ENCODE measurements at places on chromosomes 11 and 22.

DNA sequence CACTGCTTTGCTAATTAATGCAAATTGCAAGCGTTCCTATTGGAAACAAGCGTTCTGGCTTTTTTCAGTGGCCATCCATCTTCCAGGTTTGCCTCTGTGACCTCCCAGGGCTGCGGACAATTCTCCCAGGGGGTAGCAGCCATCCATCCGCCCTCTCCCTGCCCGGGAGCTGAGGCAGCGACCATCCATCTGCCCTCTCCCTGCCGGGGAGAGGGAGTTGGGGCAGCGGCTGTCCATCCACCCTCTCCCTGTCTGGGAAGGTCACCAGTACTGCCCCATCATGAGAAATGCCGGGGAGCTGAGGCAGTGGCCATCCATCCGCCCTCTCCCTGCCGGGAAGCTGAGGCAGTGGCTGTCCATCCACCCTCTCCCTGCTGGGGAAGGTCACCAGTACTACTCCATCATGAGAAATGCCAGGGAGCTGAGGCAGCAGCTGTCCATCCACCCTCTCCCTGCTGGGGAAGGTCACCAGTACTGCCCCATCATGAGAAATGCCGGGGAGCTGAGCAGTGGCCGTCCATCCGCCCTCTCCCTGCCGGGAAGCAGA, 394.7 kb downstream of the BRD1 start:
- DNase-seq: no peak

DNA sequence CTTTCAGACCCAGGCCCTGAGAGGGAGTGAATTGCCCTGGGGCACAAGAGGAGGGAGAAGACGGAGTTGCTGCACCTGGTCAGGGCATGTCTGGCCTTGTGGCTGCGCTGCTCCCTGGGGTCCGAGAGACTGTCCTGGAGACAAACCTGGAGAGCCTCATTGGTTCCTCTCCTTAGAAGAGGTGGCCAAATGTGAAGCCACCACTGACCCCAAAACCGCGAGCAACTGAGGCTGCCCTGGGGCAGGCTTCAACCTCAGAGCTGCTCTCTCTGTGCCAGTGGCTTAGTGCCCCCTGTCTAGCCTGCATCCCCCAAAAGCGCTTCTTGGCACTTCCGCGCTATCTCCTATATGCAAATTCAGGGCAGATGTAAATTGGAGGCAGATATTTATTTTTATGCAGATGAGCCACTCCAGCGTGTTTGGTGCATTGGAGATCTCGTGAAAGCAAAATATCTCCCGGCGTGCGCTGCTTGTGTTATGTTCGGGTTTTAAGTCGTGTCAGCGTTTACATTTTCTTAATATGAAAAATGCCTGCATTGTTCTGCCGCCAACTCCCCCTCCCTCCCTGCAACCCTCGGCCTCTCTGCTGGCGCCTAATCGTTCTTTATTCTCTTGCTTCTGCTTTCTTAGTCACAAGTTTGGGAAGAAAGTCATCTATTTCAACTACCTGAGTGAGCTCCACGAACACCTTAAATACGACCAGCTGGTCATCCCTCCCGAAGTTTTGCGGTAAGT, 69.5 kb downstream of the ARHGAP8 start:
- no peak for DNase-seq

GRCh38 chr22:50720301-50721256, 17.4 kb upstream of the ACR start:
- no peak for DNase-seq

DNA sequence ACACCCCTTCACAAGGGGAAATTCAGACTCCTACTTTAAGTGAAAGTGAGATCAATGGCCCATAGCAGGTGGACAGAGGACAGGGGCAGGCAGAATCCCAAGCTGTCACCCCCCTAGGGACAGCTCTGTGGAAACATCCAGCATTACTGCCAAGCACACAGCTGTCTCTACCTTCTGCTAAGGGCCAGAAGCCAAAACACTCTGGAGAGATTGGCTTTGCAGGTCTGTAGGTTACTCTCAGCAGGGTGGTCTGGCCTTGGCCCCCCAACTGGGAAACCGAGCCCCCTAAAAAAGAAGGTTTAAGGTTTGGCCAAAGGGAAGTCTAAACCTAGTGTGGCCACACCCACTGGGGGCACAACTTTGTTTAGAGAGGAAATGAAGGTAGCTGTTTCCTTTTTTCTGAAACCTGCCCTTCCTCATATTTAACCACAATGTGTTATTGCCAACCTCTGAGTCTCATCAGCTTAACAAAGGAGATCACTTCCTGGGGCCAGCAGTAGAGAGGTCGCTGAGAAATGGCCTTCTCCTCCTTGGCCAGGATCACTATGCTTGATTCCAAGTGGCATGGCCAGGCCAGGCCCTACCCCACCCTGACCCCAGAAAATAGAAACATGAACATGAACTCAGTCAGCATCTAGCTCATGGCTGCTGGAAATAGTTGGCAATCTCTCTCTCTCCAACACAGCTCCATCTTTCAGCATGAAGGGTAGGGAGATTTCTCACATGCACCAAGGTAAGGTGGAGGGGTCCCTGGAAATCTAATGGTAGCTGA, 25.9 kb upstream of the SCARF2 start:
- DNase-seq: peak; percentile 19

GRCh38 chr11:93850594-93851018, at the start of gene VSTM5:
Gene VSTM5, minus strand, starts transcription at chr11:93850618. Its CDS starts 116 bp downstream, at chr11:93850502.
- DNase-seq: no peak

DNA sequence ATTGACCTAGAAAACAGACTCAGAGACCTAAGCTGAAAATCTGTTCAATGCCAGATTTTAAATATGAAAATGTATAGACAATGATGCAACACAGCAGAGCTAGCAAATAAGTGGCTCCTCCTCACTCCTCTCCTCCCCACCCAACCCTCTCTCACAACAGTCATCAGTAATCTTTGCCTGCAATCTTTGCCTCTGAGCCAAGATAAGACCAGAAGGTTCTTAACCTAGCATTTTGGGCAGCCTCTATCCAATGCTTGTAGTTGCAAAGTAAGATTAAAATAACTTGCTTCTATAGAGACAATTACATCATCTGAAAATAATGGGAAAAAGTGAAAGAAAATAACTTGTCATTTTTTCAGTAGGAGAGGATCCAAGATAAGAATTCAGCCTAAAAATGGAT, 117.3 kb downstream of the PARVA start:
- no peak for DNase-seq

GRCh38 chr22:23786261-23786710, 480 bp upstream of the SMARCB1 start:
- no peak for DNase-seq

GRCh38 chr11:47442514-47442913, 6.4 kb downstream of the RAPSN start:
- peak; percentile 43 for DNase-seq

DNA sequence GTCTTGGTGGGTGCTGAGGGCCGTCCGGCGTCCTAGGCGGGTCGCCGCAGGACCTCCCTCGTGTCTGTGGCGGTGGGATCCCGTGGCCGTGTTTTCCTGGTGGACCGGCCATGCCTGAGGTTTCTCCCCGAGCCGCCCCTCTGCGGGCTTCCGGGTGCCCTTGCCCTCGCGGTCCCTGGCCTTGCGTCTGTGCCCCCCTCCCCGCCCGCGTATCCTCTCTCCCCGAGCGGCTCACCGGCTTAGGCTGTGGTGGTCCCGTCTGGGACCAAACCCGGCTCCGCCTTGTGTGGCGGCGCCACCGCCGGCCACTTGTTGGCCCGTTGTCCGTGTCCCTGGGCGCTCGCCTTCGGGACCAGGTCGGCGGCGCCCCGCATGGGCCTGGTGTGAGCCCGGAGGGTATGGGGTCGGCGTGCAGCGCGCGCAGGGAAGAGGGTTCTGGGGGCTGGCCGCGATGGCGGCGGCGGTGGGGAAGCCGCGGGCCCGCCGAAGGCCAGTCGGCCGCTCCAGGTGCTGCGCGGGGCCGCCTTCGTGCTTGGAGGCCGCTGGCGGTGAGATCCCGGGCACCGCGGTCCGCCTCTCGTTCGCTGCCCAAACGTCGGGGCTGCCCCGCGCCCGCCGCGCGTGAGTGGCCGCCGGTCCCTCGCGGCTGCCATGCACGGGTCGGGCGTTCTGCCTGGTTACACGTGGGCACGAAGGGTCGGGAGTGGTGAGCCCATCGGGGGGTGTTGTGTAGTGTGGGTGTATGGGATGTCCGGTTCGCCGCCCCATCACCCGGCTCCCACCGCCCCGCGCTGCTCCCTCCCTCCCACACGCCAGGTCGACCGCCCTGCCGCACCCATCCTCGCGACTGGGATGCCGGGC, 3899.1 kb upstream of the OR11H1 start:
- no peak for DNase-seq

DNA sequence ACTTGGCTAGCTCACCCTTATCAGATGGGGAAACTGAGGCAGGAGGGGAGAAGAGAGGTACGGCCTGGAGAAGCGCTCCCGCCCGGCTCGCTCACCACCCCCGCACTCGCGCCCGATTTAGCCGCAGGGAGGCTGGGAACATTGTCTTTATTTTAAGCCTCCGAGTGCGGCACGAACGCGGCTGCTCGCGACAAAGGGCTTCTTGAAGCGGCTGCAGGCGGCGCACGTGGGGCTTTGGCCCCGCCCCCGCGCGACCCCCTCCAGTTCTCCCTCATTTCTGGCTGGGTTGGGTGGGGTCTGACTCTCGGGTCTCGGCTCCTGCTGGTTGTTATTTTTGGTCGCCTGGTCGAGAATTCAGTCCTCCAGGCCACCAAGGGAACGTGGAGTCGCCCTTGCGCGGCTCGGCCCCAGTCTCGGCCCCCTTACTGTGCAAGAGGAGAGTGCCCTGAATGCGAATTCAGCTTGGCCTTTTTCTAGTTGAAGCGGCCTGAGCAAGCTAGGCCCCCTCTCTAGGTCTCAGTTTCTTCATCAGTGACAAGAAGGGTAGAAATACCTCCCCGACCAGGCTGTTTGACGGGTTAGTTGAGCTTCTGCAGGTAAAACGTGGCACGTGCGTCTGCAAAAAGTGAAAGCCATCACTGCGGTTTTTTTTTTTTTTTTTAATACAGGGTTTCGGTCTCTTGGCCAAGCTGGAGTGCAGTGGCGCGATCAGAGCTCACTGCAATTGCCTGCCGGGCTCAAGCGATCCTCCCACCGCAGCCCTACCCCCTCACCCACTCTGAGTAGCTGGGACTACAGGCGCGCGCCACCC, 2.6 kb upstream of the CHRM1 start:
- DNase-seq: no peak

DNA sequence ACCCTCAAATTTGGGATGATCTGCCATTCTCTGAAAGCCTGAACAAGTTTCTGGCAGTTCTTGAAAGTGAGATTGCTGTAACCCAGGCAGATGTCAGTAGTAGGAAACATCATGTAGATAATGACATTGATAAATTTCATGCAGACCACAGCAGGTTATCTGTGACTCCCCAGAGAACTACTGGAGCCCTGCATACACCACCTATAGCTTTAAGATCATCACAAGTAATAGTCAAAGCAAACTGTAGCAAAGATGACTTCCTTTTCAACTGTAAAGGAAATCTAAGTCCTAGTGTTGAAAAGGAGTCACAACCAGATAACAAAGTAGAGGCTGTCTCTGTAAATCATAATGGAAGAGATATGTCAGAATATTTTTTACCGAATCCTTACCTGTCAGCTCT, 31.0 kb downstream of the DDIAS start:
- DNase-seq: no peak

GRCh38 chr11:30422447-30423278, 99.8 kb downstream of the ARL14EP start:
- no peak for DNase-seq

GRCh38 chr11:98589967-98590366, 430.8 kb upstream of the CNTN5 start:
- DNase-seq: no peak

DNA sequence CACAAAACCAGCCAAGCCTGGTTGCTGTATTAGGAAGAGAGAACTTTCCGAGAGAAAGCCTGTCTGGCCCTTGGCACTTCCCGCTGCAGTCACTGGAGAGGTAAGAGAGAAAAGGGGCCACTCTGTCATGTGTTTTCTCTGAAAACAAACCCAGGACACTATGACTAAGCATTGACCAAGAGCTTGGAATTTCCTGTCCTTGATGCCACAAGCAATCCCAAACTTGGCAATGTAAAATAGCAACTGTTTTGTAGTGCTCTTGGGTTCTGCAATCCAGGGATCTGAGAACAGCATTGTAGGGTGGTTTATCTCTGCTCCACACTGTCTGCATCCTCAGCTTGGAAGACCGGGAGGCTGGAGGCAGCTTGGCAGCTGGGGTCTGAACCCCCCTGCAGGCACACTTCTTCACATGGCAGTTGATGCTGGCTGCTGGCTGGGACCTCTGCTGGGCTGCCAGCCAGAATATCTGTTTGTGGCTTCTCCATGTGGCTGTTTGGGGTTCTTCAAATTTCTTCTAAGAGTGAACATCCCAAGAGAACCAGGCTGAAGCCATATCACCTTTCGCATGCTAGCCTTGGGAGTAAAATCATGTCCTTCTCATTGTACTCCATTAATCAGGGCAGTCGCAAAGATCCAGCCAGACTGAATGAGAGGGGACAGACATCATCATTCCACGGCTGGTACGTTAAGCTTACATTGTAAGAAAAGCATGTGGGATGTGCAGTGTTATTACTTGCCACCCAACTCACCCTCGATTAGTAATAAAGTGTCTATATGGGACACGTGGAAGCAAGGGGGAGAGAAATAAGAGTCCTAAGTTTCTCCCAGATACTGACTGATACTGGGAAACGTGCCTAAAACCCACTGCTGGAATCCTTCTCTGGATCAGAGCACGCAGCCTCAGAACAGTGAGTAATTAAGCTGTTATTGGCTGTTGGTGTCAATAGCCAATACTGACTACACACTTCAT, 537.4 kb upstream of the B3GAT1 start:
- DNase-seq: peak; percentile 20

GRCh38 chr11:2780850-2781407, 81.1 kb upstream of the KCNQ1OT1 start:
- DNase-seq: no peak

DNA sequence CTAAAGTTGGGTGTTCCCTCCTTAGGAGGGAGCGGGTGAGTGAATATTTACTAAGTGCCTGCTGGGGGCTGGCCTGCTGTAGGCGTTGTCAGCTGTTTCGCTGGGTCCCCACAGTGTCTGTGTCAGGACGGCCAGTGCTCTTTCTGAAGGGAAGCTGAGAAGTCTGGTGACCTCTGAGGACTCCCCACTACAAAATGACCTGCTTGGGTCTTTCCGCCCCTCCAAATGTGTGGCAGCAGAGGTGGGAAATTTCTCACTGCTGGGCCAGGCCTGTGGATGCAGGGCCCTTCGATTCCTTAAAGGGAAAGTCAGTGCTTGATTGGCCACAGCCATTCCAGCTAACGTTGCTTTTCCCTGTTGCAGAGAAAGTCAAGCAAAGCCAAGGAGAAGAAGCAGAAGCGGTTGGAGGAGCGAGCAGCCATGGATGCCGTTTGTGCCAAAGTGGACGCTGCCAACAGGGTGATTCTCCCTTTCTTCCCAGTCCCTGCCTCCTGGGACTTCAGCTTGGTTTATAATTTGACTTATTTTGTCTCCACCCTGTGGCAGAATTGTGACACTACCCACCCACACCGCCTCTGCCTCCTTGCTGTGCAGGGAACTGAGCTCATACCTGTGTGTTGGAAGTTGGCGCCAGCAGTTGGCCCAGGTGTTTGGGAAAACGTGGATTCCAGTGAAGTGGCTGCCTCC, 6.8 kb downstream of the NAA40 start:
- peak; percentile 65 for DNase-seq

- no peak for DNase-seq
Observed at GRCh38 chr22:22683668-22684361, 39.4 kb downstream of the GGTLC2 start.

- DNase-seq: no peak
Observed at GRCh38 chr11:96254087-96254486, 88.9 kb downstream of the MAML2 start.
